ENCODE measurements at places on chromosomes 2 and 18. TPM values are rescaled to one million over a fixed set of nuclear protein-coding genes. Genes with fewer than 3 reads are reported as not detected.

AOX1 gene
- total RNA-seq, result 3.4 TPM

KCNJ3 gene
- not detected for total RNA-seq

FIGN gene
- total RNA-seq, result 2.8 TPM

TDRD15 gene
- not detected for total RNA-seq

MALT1 gene
- total RNA-seq, result 23.3 TPM

SCG2 gene
- total RNA-seq, result 7.3 TPM

CHRNG gene
- total RNA-seq, result not detected

SERPINB8 gene
- total RNA-seq, result 11.6 TPM

MERTK gene
- 12.3 TPM for total RNA-seq

TPRKB gene
- 50.3 TPM for total RNA-seq

EMX1 gene
- not detected for total RNA-seq

SIX3 gene
- not detected for total RNA-seq

FKBP7 gene
- 30.3 TPM for total RNA-seq

LOXHD1 gene
- not detected for total RNA-seq

OTOS gene
- total RNA-seq, result not detected

CHAC2 gene
- 5.8 TPM for total RNA-seq

PLEK gene
- total RNA-seq, result not detected

MAP3K19 gene
- not detected for total RNA-seq

THSD7B gene
- not detected for total RNA-seq

IL36G gene
- not detected for total RNA-seq

POTEC gene
- total RNA-seq, result not detected

SERPINB10 gene
- not detected for total RNA-seq

CPSF3 gene
- total RNA-seq, result 62.9 TPM

TTC31 gene
- 20.4 TPM for total RNA-seq

NBAS gene
- total RNA-seq, result 49.3 TPM

ARHGAP15 gene
- 1.4 TPM for total RNA-seq

BMP10 gene
- total RNA-seq, result not detected

CHST9 gene
- total RNA-seq, result 0.33 TPM

PIEZO2 gene
- not detected for total RNA-seq

RNF152 gene
- total RNA-seq, result 3.6 TPM

UGT1A3 gene
- not detected for total RNA-seq

ZAP70 gene
- total RNA-seq, result not detected

UGT1A5 gene
- total RNA-seq, result not detected

KIAA2012 gene
- total RNA-seq, result not detected

KLHL14 gene
- total RNA-seq, result not detected

CCBE1 gene
- not detected for total RNA-seq

RAB11FIP5 gene
- total RNA-seq, result 20.7 TPM

AKAIN1 gene
- total RNA-seq, result not detected

MARCHF4 gene
- total RNA-seq, result not detected

HSBP1L1 gene
- 10.0 TPM for total RNA-seq

SULT1C4 gene
- total RNA-seq, result 0.15 TPM

GAREM2 gene
- 1.4 TPM for total RNA-seq

CD8B gene
- total RNA-seq, result not detected

SPHKAP gene
- not detected for total RNA-seq

YPEL5 gene
- total RNA-seq, result 32.5 TPM

CTNNA2 gene
- total RNA-seq, result under 0.01 TPM

HMSD gene
- total RNA-seq, result not detected

LHCGR gene
- total RNA-seq, result not detected

SPDYA gene
- total RNA-seq, result 0.34 TPM

CFAP53 gene
- total RNA-seq, result under 0.01 TPM

SCLY gene
- total RNA-seq, result 13.4 TPM

SH2D6 gene
- total RNA-seq, result not detected

TXNDC9 gene
- 74.0 TPM for total RNA-seq

CCDC74A gene
- total RNA-seq, result 4.8 TPM

AFF3 gene
- 10.2 TPM for total RNA-seq

RTTN gene
- total RNA-seq, result 60.3 TPM

DSG4 gene
- not detected for total RNA-seq

APOB gene
- total RNA-seq, result under 0.01 TPM

TOGARAM2 gene
- total RNA-seq, result not detected

PLCD4 gene
- total RNA-seq, result 8.9 TPM
